NCI-H1694 treated with DMSO at 0.1 percent for 48 hours (cell line): ENCODE measurements at places on chromosomes 16 and 17.

GRCh38 chr17:57718878-57719277 is 26.2 kb downstream of the CCDC182 start:
- no peak for DNase-seq

DNA sequence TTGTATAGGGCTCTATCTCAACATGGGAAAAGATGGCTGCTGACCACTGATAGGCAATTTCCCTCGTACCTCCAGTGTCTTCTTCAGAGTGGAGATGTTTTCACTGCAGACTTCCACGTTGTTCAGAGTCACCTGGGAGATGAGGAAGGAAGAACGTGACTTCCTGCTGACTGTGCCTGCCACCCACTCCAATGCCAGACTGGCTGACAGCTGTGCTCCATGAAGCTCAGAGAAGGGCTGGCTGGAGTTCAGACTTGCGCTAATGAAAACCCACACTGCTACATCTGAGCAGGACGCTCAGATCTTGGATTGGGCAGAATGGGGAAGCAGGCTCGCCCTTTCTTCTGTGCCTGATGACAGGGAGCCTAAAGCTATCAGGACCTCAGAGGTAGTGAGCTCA is 33.1 kb downstream of the COG4 start:
- DNase-seq: peak; percentile 88

DNA sequence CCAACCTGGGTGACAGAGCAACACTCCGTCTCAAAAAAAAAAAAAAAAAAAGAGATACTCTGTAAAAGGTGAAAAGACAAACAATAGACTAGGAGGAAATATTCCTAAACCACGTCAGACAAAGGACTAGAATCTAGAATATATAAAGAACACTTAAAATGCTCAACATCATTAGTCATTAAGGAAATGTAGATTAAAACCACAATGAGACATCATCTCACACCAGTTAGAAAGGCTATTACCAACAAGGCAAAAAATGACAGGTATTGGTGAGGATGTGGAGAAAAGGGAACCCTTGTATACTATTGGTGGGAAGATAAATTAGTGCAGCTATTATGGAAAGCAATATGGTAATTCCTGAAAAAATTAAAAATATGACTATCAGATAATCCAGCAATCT is 903.1 kb upstream of the SOX9 start:
- no peak for DNase-seq

GRCh38 chr17:3002538-3003295 is 60.7 kb downstream of the OR1D5 start:
- no peak for DNase-seq

DNA sequence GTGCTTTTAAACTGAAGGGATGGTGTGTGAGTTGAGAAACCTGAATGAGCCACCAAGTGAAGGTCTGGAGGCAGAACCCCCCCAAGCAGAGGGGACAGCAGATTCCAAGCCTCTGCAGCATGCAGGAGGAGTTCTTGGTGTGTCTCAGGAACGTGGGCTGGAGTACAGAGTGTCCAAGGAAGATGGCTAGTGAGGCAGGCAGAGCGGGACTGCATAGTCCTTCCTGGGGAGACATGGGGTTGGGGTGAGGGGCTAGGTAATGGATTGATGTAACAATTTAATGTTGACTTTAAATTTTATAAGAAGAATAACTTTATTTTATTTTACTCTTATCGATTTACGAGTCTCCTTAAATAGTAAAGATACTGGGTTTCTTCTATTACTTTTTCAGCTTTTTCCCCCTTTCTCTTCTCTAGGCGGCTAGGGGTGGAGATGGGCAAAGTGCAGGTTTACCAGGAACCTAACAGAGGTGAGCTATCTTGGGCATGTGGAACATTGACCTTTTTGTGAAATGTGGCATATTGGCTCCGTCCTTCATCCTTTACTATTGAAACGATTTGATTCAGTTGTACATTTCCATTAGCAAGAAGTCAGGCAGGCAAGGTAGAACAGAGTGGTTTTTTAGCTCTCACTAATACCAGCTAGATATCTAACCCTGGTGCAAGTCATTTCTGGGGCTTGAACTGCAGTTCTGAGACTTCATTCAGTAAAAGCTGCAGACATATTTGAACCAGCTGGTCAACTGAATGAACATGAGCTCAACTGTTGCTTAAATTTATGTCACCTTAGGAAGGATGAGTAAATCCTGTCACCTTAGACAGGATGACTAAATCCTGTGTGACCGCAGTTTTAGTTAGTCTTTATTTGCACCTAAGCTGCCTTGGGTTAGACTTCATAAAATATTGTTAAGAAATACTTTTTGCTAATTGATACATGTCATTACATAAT is 9.2 kb downstream of the PRPSAP2 start:
- DNase-seq: no peak

DNA sequence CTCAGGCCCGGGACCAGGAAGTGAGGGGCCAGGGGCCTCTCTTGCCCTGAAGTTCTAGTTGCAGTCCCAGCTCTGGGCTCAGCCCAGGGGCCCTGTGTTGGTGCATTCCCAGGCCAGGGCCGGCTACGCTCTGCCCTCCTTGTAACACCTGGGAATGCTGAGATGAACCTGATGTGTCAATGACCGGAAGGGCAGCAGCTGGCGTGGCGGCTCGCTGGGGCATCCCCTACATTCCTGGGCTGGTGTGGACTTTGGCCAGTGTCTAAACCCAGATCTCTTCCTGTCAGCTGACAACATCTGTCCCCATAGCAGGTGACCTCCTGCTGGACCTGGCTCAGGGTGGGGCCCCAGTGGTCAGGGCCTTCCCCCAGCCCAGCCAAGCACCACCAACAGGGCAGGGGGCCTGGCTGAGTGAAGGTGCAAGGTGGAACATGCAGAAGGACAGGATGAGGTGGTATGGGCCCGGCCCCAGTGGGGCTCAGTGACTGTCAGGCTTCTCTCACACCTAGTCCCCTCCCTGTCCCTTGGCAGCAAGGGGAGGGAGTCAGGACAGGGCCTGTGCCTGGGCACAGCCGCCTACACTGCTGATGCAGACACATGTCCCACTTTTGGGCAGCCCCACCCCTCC is 15.9 kb downstream of the FAM83G start:
- no peak for DNase-seq

DNA sequence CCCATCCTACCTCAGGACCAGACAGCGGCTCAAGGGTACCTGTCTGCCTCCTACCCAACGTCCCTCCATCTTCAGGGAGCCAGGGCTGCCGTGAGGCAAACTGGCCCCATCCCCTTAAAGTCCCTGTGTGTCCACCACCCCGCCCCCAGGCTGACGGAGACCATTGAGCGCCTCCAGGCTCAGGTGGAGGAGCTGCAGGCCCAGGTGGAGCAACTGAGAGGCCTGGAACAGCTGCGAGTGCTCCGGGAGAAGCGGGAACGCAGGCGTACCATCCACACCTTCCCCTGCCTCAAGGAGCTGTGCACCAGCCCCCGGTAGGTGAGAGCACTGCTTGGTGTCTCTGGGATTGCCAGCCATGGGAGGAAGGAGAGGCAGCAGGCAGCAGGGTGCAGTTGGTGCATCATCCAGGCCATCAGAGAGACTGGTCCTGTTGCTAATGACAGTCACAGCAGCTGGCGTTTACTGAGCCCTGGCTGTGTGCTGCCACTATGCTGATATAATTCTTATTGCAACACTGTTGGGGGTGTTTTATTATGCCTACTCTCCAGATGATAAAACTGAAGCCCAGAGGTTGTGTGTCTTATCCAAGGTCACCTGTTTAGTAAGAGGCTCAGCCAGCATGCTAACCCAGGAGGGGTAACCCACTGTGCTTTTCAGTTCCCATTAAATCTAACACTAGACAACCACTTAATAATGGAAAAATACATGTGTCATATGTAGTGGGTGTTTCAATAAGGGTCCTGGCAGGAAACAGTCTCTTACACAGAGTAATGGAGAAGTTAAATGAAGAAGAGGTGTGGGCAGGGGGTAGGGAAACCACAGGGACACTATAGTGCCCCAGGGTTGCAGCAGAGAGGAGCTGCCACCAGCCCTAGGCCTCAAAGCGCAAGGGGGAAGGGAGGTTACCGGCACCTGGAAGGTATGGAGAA is 10.3 kb upstream of the MRPL58 start:
- DNase-seq: no peak
